ENCODE measurements at places on chromosomes 12 and 14. TPM values are rescaled to one million over a fixed set of nuclear protein-coding genes. Genes with fewer than 3 reads are reported as not detected.

RPGRIP1 gene
- total RNA-seq: 1.6 TPM

GRCh38 chr12:80268924-80269749, 169.8 kb downstream of the OTOGL start:
- no peak for DNase-seq

DNA sequence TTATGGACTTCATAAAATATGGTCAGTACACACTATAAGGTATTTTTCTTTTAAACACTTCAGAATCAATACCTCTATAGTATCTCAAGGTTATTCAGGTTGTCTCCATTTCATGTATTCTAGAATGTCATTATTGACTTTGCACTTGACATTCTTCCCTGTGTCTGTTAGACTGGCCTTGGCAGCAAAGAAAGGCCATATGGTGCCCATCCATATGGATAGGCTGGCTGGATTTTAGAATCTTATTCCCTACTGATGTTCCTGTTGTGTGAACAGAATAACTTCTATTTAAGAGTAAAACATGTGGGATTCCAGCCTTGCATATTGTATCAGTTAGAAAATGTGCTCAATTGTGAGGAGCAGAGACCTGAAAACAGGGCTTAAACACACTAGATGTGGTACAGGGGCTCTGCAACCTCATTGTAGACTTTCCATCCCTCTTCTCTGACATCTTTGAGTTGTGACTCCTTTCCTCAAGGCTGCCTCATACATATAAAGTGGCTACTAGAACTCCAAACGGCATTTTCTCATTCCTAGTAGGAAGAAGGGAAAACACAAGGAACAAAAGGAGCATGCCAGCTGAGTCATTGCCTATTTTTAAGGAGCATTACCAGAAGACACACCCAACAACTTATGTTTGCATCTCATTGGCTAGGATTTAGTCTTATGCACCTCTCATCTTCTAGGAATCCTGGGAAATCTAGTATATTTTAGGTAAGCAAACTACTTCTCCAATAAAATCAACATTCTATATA, 221.2 kb upstream of the TMPO start:
- no peak for DNase-seq

DNA sequence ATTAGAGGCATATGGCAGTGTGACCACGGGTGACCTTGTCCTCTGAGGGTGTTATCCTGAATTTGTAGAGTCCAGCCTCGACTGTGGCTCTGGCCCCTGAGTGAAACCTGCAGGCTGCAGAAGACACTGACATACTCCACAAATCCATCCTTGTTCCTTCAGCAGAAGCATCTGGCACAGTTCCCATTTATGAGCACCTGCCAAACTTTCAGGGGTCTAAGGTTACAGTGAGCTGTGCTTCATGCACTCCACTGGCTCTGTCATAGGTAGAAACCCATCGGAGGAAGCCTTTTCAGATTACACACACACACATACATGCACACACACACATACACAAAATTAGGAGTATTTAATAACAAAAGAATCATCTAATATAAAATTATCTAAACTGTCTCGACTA, 13.6 kb upstream of the NUAK1 start:
- no peak for DNase-seq

DNA sequence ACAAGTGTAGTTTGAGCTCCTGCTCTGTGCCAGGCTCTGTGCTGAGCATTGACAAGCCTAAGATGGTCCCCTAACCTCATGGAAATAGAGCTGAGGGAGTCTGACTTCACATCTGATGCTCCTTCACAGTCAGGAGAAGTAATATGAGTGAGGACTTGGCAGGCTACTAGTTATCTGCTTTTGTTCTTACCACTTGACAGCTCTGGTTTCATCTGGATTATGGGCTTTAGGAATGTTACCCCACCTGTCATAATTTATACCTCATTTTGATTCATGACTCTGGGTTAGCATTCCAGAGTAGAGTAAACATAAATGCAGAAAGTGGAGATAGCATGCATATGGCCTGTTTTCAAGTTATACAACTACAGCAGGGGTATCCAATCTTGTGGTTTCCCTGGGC, 40.5 kb downstream of the ATP6V1D start:
- no peak for DNase-seq

DNA sequence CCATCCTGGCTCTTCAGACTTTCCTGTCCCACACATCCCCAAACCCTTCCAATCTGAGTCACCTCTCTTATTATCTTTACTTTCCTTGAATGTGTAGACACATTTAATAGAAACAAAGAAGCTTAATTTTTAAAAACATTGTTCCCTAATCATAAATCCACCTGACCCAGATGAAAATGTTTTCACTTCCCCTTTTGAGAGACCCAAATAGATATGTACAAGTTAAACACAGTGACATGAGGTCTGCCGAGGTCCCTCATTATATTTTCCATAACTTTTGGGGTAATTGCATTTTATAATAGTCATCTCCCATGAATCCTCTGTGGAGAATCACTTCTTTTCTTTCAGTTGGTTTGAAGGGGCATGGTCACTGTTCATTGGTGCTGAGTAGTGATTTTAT, 191.1 kb downstream of the GRIN2B start:
- no peak for DNase-seq

- no peak for DNase-seq
Observed at GRCh38 chr12:5808981-5809380, 136.1 kb downstream of the ANO2 start.

DNA sequence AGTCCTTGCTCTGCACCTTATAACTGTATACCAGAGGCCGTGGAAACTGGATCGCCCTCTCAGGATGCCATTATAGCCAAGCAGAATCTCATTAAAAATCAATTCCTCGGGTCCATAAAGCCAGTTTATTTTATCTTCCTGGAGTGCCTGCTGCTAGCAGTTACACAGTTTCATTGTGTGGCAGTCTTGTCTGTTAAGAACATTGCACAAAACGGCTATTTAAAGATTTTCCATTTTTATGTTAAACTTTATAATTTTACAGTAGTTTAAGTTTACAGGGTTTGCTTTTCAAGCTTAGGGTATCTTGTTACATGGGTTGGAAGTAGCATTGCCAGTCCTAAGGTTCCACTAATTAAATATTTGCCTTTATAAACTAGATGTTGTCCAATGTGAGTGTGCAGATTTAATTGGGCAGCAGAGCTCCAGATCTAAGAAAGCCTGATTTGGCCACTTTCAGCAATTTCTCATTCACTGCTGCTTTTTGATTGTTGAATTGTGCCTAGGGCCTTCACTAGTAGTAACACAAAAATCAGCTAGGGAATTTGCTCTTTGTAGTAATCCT, 17.0 kb downstream of the TMEM30B start:
- no peak for DNase-seq

WDR20 gene
- total RNA-seq: 21.0 TPM

DNA sequence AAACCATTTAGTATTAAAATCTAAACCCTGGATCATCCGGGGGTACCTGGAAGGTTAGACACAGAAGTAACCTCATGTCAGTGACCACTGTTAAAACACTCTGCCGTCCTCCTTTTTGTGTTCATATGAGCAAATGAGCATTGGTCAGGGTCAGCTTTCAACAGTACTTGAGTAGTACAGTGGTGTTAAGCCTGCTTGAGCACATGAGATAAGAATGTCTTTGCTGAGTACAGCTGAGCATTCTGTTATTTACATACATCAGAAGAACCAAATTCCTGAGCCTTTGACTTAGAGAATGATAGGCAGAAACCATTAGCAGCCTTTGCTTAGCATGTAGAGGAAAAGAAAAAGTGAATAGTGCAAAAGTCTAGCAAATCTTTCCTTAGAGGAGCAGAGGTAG, 38.6 kb upstream of the LRTM2 start:
- peak; percentile 27 for DNase-seq

MYO1H gene
- not detected for total RNA-seq

IAPP gene
- total RNA-seq: not detected

CATSPERB gene
- total RNA-seq: not detected

DNA sequence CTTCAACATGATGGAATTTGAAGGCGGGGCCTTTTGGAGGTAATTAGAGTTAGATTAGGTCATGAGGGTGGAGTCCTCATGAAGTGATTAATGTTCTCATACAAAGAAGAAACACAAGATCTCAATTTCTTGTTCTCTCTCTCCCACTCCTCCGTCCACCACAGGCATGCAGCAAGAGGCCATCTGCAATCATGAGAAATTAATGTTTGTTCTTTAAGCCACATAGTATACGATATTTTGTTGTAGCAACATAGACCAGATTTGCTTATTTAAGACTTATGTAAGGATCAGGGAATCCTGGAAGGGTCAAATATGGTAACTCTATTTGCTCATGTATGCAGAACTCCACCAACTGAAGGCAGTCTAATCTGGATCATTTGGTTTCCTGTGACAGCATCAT, 429.0 kb downstream of the LRIG3 start:
- no peak for DNase-seq

DNA sequence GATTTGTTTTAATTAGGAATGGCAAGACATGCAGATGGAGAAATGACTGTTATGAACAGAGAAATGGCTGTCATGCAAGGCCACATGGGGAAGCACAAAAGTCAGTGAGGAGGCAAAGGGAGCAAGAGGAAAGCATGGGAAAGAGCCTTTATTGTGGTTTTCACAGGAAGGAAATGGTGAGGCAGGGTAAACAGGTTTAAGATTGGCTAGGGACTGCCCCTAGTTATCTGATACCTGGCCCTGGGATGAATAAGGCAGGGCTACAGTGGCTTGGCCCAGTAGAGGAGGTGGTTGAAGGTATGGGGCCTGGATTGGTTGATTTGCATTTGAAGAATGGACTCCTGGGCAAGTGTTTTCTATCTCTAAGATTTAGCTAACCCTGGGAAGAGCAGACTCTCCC, 168.7 kb upstream of the CNOT2 start:
- peak; percentile 8 for DNase-seq

KRT78 gene
- total RNA-seq: not detected

DNA sequence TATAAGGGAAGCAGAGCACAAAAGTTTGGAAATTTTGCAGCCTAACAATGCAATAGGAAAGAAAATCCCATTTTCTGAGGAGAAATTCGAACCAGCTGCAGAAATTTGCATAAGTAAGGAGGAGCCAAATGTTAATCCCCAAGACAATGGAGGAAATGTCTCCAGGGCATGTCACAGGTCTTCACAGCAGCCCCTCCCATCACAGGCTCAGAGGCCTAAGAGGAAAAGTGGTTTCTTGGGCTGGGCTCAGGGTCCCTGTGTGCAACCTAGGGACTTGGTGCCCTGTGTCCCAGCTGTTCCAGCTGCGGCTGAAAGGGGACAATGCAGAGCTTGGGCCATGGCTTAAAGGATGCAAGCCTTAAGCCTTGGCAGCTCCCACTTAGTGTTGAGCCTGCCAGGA, 190.0 kb downstream of the MDGA2 start:
- DNase-seq: peak; percentile 61

STRAP gene
- 236 TPM for total RNA-seq

GRCh38 chr12:21642707-21643389, 14.8 kb downstream of the LDHB start:
- DNase-seq: no peak

GRCh38 chr14:64671591-64671990, 32.6 kb upstream of the PLEKHG3 start:
- DNase-seq: peak; percentile 85

GRCh38 chr12:8996682-8997405, 7.5 kb downstream of the KLRG1 start:
- no peak for DNase-seq

C14orf180 gene
- total RNA-seq: not detected

GRCh38 chr12:40055228-40055579, 50.7 kb downstream of the SLC2A13 start:
- DNase-seq: no peak

CELA1 gene
- total RNA-seq: not detected

DNA sequence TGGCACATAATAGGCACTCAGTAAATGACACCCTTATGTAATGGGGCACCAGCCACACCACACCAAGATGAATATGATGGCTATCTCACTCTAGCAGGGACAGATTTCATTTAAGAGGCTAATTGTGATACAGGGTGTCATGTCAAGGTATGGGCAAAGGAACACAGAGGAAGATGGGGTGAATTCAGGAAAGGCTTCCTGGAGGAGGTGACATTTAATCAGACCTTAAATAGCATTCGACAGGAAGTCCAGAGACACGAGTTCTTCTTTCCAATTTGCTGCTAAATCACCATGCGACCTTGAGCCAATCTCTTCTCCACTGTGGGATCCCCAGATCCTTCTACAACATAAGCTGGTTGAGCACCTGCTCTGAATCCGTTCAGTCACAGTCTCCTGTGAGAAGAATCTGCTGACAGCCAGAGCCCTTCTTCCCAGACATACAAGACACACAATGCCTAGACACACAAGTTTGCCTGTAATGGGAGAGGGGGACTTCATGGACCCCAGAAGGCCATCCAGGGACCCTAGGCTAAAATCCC, 1.5 kb upstream of the DTX1 start:
- no peak for DNase-seq

CDH24 gene
- 17.8 TPM for total RNA-seq

HOXC12 gene
- total RNA-seq: not detected

- DNase-seq: no peak
Observed at GRCh38 chr14:99426265-99426664, 54.4 kb downstream of the SETD3 start.

GRCh38 chr14:102125546-102125945, 14.2 kb upstream of the WDR20 start:
- peak; percentile 19 for DNase-seq

GRCh38 chr14:76657404-76657803, 103.9 kb upstream of the VASH1 start:
- DNase-seq: no peak

- DNase-seq: no peak
Observed at GRCh38 chr14:91387951-91388381, 29.7 kb downstream of the CCDC88C start.

DNA sequence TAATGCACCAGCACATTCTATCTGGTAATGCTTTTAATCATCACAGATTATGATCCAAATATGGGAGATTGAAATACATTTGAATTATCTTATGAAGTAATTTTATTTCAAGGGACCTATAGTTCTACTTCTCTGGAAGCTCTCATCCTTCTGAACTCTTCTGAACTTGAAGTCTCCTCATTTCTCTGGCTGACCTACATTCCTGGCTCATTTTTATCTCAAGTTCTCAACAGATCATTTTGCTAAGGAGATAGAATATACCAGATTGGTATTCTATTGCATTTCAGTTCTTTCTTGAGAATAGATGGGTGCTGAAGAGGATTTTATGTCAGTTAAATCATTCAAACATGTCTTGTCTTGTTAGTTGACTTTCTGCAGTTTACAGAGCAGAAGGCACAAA, 7.9 kb downstream of the HMGA2 start:
- DNase-seq: no peak

Data from GM23338 (cell line).